ENCODE measurements at places on chromosomes 3 and 15.

DNA sequence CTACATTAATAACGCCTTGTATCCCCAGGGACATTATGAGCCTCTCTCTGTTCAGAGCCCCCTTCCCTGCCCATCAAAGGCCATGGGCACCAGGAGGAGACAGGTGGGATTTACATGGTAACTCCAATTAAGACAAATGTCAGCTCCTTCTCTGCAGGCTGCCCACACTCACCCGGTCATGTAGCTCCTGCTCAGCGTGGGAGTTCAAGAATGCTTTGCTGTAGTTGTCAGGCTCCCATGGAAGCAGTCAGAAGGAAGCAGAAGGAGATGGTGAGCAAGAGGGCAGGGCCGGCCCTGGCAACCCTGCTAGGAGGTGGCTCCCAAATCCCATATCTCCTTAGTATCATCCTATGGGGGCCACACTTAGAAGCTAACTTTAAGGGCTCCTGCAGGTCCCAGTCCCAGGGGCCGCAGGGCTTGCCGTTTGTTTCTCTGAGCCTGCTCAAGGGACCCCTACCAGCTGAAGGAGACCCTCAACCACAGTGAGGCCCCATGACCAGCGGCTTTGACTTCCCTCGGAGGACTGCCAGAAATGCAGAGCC is 218.4 kb upstream of the TLE3 start:
- DNase-seq, result no peak

- no peak for DNase-seq
Observed at GRCh38 chr15:100261302-100262240, 80.2 kb downstream of the ADAMTS17 start.

- no peak for DNase-seq
Observed at GRCh38 chr3:115512565-115513415, 110.5 kb upstream of the GAP43 start.

GRCh38 chr3:84965141-84965540 is 6.4 kb downstream of the CADM2 start:
- no peak for DNase-seq

- DNase-seq, result no peak
Observed at GRCh38 chr3:171321559-171322360, 138.4 kb downstream of the TNIK start.

DNA sequence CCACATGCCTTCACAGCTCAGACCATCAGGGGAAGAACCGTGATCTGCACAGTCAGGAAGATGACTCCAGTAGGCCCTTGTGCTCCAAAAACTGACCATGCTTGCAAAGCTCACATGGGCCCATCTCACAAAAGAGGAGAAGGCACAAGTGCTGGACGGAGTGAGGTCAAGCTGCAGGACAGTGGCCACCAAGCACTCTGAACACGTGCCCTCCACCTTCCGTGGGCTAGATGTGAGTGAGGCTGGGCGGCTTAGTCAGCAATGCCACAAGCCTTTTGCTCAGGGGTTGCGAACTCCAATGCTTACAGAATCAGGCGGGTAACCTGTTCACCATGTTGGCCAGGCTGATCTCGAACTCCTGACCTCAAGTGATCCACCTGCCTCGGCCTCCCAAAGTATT is 70.9 kb downstream of the SCN5A start:
- no peak for DNase-seq

DNA sequence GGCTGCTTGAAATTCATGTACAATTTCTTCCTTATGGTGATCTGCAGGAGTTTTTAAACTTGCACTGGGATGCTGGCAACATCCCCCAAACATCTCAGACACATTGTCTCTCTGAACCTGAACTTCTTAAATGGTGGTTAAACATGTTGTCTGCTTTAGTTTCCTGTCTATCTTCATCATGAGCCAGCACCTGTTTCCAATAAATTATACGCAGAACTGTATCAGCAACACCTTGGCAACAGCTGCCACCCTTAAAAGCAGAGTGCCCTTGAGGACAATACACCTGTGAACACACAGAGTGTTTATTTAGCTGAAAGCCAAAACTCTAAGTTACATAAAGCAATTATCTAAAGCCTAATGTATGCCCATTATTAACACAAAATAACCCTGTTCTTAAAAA is 242.9 kb downstream of the WNT5A start:
- no peak for DNase-seq

GRCh38 chr3:194082743-194083636 is 53.0 kb upstream of the HES1 start:
- no peak for DNase-seq

- DNase-seq, result no peak
Observed at GRCh38 chr3:115615001-115615814, 8.1 kb upstream of the GAP43 start.

- DNase-seq, result no peak
Observed at GRCh38 chr3:45545476-45545875, 49.1 kb upstream of the LIMD1 start.
